Gastroesophageal sphincter (tissue), 4 donors: ENCODE measurements at places on chromosomes 11 and 22. TPM values are rescaled to one million over a fixed set of nuclear protein-coding genes. Genes with fewer than 3 reads are reported as not detected.

DNA sequence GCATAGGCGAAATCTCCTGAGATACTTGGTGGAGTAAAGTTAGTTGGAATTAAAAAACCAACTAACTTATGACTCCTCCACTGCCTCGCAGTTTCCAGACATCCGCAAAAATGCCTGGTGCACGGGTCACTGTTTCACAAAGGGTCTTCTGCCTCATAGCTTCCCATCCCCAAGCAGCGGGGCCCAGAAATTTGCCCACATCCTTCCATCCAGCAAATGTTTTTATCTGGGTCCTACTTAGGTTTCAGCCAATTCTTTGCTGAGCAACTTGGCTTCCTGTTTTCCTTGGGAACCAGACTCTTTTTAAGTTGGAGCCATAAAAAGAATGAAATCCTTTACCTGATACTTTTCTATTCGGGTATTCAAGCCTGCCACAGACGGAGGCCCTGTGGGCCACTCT is 36.2 kb downstream of the FZD4 start:
- no peaks in the 10 kb centered on the region for H3K27me3 ChIP-seq

DNA sequence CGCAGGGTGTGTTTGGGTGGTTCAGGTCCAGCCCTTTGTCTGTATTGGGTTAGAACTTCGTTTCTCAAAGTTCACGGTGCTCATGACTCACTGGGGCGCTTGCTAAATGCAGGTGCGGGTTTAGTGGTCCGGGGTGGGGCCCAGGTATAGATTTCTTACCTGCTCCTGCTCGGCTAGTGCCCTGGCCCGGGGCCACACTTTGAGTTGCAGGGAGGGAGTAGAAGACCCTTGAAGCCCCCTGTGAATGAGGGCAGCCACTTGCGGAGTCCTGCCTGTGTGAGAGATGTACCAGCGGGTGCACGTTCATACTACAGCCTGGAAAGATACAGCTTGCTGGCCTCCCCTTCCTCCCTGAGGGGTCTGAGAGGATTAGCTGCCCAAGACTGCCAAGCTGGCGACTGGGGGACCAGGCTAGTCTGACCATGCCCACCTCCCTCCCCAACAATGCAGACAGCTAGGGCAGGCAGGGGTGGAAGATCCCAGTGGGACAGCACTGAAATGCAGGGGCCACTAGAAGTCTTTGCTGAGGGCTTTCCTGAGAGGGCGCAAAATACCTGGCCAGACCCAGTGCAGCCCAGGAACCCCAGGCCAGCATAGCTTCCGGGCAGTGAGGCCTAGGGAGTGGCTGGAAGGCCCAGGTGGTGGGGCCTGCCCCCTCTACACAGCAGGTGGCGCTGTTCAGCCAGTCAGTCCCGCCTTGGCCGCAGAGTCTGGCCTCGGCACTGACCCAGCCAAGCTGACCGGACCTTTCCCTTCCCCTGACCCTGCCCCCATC is 5.1 kb upstream of the MYRF start:
- H3K27ac ChIP-seq = no peak overlapping the region
- peaks cover 30% of the 10 kb centered on the region for H3K27me3 ChIP-seq
- ATAC-seq = peak; percentile 80
- peaks cover 15% of the 10 kb centered on the region for H3K4me1 ChIP-seq
- H3K4me3 ChIP-seq = no peak overlapping the region

GRCh38 chr22:44309137-44309536 is 3.6 kb downstream of the SHISAL1 start:
- no peak overlapping the region for H3K4me3 ChIP-seq
- ATAC-seq = peak; percentile 72
- no peaks in the 10 kb centered on the region for H3K36me3 ChIP-seq
- H3K27me3 ChIP-seq = no peaks in the 10 kb centered on the region

- peak overlapping the region; percentile 60 for H3K27ac ChIP-seq
- no peak overlapping the region for H3K4me3 ChIP-seq
- no peaks in the 10 kb centered on the region for H3K36me3 ChIP-seq
- peak; percentile 95 for ATAC-seq
- H3K4me1 ChIP-seq = peaks cover 49% of the 10 kb centered on the region
These were observed 152.7 kb downstream of the ADAMTS15 start for GRCh38 chr11:130601141-130601540.

- H3K27ac ChIP-seq = no peak overlapping the region
- no peaks in the 10 kb centered on the region for H3K36me3 ChIP-seq
- no peak overlapping the region for H3K4me3 ChIP-seq
- no peak for ATAC-seq
- H3K4me1 ChIP-seq = no peaks in the 10 kb centered on the region
- H3K27me3 ChIP-seq = no peaks in the 10 kb centered on the region
These were observed 38.8 kb downstream of the STIM1 start for GRCh38 chr11:3894128-3894731.

GRCh38 chr22:24053481-24054226 is 42.5 kb downstream of the CABIN1 start:
- ATAC-seq = no peak
- H3K27ac ChIP-seq = no peak overlapping the region
- no peak overlapping the region for H3K4me3 ChIP-seq
- no peaks in the 10 kb centered on the region for H3K27me3 ChIP-seq
- H3K4me1 ChIP-seq = no peaks in the 10 kb centered on the region

The MRGPRG gene
- not detected for total RNA-seq

DNA sequence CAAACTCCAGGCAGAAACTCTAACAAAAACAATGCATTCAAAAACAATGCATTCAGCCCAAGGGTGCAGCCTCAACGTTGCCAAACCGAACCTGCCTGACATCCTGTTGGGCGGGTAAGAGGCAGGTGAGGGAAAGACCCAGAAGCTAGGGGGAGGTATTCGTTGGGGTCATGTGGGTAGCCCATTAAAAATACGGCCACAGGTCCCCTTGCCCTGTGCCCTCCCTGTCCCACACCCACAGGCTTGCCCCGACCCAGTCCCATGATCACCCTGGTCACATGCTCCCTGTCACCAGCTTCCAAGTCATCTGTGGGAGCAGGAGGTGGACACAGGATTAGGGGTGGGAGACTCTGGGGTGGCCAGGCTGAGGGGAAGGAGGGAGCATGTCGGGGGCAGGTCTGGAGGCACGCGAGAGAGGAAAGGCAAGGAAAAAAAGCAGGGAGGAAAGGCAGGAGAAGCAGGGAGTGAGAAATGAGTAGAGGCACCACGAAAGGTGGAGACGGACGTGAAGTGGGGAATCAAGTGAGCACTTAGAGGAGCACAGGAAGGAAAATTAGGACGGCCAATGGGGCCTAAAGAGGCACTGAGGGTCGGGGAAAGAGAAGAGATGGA is 683 bp downstream of the PLA2G6 start:
- no peaks in the 10 kb centered on the region for H3K36me3 ChIP-seq
- H3K27ac ChIP-seq = peak overlapping the region; percentile 59
- no peak for ATAC-seq

- H3K27ac ChIP-seq = no peak overlapping the region
- H3K27me3 ChIP-seq = peaks cover 14% of the 10 kb centered on the region
- peaks cover 8% of the 10 kb centered on the region for H3K4me1 ChIP-seq
- H3K4me3 ChIP-seq = no peak overlapping the region
- H3K36me3 ChIP-seq = no peaks in the 10 kb centered on the region
These were observed 2.9 kb downstream of the MYO7A start for GRCh38 chr11:77130763-77131513.
